ENCODE measurements at places on chromosomes 2 and 18.

DNA sequence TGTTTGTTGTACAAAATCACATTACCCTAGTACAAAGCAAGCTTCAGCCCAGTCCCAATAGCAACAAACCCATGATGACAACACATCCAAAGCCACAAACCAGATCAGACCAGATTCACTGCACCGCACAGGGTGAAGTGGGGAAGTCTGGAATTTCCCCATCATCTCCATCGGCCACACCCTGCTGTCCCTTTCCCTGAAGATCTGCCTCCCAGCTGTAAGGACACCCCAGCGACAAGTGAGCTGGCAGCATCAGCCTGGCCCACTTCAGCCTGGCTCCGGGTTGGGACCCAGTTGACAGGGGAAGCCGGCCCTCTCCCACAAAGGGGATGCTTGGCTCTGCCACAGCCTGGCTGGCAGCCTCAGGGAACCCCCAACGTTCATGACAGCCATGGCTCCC, 207.6 kb downstream of the MGAT5 start:
- DNase-seq: no peak

- no peak for DNase-seq
Measured at GRCh38 chr2:3430172-3430571, 50.7 kb downstream of the TRAPPC12 start.

DNA sequence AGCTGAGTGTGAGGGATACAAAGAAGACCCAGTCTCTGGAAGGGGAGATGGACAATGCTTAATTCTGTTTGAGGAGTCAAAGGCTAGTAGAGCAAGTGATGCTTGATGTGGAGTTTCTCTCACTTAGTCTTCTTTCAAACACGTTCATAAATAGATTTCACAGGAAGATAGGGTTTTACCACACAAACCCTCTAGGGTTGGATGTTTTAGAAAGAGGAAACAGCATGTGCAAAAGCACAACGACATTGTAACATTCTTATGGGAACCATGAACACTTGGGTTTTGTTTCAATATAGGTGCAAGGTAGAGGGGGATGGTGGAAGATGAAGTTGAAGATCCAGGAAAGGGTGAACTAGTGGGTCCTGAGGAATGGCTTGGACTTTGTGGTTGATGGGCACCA, 10.8 kb upstream of the EFEMP1 start:
- no peak for DNase-seq

GRCh38 chr2:171513719-171514160, 8.5 kb upstream of the CYBRD1 start:
- DNase-seq: no peak

DNA sequence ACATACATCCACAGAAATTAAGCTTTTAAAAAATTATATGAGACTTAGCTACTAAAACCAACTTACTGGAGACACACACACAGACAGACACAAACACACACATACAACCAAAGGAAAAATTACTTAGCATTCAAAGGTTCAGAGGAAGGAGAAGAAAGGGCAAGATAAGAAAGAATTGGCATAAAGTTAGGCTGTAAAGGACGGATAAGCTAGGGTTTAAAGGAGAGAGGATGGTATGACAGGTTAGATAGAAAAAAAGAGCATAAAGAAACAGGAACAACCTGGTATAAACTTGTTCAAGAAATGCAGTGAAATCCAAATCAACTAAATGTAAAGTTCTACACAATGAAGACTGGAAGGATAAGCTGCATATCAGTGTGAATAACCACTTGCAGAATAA, 73.4 kb downstream of the SLC66A3 start:
- DNase-seq: no peak

DNA sequence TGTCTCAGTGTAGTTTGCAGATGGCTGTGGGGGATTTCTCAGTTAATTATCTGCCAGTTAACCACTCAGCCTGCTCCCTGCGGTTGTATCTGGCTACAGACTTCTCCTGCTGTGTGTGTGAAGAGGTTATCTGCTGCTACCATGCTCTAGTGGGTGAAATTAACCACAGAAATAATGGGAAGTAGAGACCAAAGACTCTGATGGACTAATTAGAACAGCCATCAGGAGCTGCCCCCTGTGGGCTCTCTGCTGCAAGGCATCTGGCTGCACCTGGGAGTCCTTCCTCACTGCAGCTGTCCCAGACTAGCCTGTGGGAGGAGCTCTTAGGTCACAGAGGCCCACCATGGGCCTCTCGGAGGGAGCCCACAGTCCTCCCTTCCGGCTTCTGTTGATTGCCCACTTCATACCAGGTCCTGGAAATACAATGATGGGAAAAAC, 66.6 kb downstream of the CTIF start:
- DNase-seq: no peak

All from activated naive CD4-positive, alpha-beta T cell treated with Interleukin-2 at 50 U/mL for 16 hours (primary cell).